ENCODE measurements at places on chromosomes 2 and 18.

DNA sequence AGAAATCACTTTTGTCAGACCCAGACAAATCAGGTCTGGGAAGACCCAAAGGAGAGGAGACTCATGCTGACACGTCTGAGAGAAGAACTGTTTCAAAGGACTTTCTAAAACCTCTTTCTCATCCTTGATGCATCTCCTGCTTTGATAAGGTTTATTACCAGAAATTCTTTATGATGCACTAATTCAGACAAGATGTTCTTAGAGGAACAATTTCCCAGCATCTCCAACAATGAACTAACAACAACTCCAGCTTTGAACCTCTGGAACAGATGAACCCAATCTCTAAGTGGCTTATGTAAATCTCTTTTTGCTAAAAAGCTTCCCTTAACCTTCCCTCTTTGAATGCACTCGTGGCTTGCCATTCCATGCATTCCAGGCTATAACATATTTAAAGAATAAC, 15.9 kb upstream of the SERPINB11 start:
- no peak for DNase-seq

DNA sequence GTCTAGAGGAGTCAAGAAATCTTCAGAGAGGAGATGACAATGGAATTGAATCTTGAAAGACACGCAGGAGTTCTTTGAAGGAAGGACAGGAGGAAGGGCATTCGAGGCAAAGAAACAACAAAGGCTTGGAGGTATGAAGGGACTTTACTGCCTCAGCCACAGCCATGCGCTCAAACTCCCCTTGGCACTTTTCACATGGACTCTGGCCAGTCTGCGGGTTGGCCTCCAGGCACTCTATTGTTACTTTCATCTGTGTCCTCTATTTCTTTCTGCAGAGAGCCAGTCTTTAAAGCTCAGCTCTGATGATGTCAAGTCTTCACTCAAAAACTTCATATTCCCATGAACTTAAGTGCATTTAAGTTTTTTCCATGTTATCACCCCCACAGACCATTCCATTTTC, 95.4 kb downstream of the ZAP70 start:
- no peak for DNase-seq

GRCh38 chr18:8322486-8322885, 286.8 kb upstream of the RAB12 start:
- DNase-seq, result peak; percentile 38

GRCh38 chr2:127175041-127175721, 44.9 kb downstream of the CYP27C1 start:
- peak; percentile 33 for DNase-seq

GRCh38 chr18:37502036-37502435, 63.6 kb downstream of the CELF4 start:
- DNase-seq, result no peak

DNA sequence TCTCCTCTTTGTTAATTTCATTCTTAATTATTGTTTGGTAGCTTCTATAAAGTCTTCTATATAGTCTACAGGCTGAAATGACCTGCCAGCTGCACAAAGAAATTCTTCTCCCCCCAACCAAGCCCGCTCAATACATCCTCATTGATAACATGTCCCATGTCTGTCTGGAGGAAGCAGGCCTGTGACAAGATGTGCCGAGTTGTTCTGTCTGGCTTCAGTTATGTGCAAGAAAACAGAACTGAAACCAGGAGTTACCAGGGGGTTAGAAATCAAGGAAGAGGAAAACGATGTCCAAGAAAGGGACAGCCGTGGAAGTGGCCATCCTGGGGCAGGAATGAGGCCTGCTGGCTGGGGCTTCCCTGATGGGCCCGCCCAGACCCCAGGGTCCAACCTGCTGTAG, 57.6 kb downstream of the MTCL1 start:
- no peak for DNase-seq

DNA sequence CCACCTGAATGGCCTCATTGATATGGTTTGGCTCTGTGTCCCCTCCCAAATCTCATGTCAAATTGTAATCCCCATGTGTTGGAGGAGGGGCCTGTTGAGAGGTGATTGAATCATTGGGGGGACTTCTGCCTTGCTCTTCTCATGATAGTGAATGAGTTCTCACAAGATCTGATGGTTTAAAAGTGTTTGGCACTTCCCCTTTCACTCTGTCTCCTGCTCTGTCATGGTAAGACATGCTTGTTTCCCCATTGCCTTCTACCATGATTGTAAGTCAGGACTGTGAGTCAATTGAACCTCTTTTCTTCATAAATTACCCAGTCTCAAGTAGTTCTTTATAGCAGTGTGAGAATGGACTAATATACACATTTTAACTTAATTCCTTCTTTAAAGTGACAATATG, 146.8 kb upstream of the KCNJ3 start:
- no peak for DNase-seq
